ENCODE measurements at places on chromosomes 7 and 10.

- no peak for DNase-seq
These were observed 316.9 kb upstream of the PHYHIPL start for GRCh38 chr10:58859526-58859925.

DNA sequence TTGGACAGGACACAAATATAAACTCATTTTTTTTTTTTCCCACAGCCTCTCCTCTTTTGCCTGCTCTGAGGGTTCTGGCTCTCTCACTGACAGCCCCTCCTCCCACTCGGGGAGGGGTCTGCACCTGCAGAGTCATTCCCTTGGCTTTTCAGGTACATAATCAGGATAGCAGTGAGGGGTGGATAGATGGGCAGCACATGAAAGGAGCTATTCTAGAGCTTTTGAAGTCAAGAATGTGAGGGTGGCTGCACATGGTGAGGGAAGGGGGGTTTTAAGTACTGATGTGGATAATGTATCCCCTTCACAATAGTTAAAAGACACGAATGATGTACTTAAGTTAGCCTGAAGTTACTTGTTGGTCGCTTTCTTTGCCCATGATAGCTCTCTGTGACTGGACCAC is 76.2 kb downstream of the CFAP58 start:
- DNase-seq, result no peak

GRCh38 chr10:51397695-51398094 is 301.7 kb downstream of the CSTF2T start:
- no peak for DNase-seq

- no peak for DNase-seq
These were observed 228.5 kb downstream of the PTPRN2 start for GRCh38 chr7:158358926-158359645.

GRCh38 chr7:23490357-23491135 is 20.3 kb upstream of the IGF2BP3 start:
- DNase-seq, result no peak
